NCI-H1930 (cell line): ENCODE measurements at places on chromosomes 1 and 21.
A peak's percentile ranks its signal among the peaks of the same experiment; 100 is the strongest.

DNA sequence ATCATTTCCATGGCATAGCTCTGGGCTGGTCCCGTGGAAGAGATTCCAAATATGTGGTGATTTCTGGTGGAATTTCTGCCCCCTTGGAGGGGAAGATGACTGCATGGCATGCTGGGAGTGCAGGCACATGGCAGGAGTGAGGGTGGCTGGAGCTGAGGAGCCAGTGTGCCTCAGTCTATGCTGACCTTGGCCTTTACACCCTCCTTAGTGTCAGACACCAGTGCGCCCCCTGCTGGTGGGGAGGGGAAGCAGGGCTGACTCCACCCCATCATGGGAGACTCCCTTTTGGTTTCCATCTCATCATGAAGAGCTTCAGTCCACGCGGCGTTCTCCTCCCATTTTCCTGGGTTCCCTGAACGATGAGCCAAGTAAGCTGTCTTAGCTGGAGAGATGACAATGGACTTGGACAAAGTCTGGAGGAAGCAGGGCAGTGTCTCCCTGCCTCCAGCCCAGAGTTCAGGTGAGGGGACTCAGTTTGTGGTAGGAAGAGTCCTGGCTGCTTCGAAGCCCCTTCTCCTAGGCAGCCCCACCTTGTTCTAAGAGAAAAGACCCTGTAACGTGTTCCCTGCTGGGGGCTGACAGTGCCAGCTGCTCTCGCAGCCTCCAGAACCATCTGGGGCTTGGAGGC is 10.3 kb downstream of the ALX3 start:
- DNase-seq = peak; percentile 14

GRCh38 chr21:42586406-42586805 is 67.0 kb upstream of the PDE9A start:
- no peak for DNase-seq

GRCh38 chr21:31351438-31351837 is 7.4 kb upstream of the TIAM1 start:
- no peak for DNase-seq

- no peak for DNase-seq
Observed at GRCh38 chr1:30807318-30808066, 49.9 kb upstream of the LAPTM5 start.

DNA sequence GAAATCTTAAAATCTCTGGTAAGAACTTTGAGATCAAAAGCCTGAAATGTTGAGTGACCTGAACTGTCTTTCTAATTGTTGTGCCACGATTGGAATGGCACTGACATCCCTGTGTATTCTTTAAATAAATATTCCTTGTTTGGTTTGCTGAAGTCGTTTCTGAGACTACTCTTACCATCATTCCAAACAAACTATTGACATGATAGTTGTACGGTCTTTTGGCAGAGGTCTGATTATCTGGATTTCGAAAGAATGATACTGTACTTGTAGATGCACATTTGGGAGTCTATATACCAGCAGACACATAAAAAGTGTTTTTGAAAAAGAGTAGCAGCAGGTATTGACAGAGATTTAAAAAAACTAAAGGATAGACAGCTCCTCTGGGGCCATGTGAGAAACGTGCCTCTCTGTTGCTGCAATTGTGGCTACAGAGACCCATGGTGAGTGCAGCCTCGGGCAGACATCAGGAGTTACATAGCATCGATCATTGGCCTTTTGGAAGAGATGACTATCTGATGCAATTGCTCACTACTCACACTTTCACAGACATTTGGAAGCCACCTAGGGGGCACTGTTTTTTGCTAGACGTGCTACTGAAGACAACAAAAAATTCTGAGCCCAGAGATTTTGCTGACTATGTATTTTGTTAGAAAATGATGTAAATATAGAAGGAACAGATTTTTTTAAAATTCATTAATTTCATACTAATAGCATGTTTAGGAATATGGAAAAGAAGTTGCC is 464.5 kb downstream of the KCNT2 start:
- no peak for DNase-seq

- DNase-seq = no peak
Observed at GRCh38 chr1:28642056-28642846, 616 bp downstream of the TAF12 start.

- no peak for DNase-seq
Observed at GRCh38 chr1:109199710-109200109, 14.0 kb upstream of the SARS1 start.

DNA sequence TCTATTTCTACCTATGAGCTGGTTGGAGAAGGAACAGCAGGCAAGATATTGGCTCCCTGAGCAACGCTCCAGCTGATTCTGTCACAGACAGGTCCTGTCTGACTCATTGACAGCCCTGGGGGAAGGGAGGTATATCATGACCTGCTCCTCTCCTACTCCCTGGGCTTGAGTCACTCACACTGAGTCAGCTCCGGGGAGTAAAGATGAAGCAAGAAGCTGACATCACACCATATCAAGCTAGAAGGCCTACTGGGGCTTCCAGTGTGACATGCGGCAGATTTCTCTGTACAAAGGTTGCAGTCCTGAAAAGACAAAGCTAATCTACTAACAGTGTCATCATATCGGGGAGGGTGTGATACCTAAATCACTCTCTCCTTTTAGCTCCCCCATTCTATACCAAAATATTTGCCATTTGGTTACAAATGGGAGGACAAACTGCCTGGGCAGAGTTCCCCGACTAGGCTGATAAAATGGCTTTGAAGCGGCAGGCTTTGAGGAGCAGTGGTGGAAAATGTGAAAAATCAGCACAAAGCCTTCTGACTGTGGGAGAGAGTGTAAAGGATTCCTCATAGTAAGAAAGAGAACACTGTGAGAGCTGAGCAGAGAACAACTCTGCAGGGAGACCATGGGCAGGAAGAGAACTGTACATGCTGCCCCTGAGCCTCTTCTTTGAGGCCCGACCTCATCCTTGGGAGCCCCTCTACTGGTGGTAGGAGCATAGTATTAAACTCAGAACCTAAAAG is 15.5 kb downstream of the PI4KB start:
- no peak for DNase-seq

DNA sequence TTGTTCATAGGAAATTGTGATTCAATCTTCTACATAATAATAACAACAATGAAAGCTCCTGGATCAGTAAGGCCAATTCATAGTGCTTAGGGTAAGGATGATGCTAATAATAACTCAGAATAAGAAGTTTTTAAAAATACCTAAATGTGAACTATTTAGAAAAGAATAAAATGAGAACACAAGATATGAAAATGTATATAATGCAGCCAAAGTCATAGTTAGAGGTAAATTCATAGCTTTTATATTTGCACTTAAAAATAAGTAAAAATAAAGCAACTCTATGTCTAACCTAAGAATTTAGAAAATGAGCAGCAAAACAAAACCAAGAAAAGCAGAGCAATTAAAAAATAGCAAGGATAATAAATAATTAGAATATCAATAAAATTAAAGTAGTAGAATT is 43.5 kb upstream of the JUN start:
- no peak for DNase-seq

- no peak for DNase-seq
Observed at GRCh38 chr1:228043281-228043848, 36.6 kb downstream of the WNT3A start.

DNA sequence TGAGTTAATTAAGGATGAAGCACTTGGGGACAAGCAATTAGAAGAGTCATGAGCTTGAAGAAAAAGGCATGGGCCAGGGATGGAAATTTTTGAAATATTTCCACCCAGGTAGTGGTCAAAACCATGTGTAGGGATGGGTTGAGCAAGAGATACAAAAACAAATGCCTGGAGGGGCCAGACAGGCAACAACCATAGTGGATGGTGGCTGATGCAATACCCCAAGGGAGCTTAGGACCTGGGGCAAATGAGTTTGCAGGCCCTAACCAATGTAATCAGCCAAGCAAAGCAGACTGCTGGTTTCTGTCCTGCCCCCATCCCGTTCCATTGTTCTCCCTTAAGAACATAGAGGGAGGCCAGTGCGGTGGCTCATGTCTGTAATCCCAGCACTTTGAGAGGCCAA is 119.1 kb upstream of the FGGY start:
- no peak for DNase-seq

- no peak for DNase-seq
Observed at GRCh38 chr1:36802018-36802417, 232.3 kb downstream of the GRIK3 start.

DNA sequence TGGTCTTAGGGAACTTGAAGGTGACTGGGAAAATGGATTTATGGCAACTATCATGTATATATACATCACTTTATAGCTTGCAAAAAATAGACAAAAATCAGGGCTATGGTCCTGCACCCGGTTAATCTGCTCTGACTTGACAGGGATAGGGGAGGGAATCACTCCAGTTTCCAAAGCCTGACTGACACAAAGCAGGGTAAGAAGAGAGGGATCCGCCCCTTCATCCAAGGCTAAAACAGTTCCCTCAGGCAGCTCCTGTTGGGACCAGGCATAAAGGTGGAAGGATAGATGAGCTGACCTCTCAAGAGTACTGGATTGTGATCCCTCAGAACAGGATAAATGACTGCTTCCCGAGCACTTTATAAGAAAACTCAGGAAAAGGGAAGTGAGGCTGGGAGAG is 1.4 kb downstream of the PBXIP1 start:
- DNase-seq = no peak

DNA sequence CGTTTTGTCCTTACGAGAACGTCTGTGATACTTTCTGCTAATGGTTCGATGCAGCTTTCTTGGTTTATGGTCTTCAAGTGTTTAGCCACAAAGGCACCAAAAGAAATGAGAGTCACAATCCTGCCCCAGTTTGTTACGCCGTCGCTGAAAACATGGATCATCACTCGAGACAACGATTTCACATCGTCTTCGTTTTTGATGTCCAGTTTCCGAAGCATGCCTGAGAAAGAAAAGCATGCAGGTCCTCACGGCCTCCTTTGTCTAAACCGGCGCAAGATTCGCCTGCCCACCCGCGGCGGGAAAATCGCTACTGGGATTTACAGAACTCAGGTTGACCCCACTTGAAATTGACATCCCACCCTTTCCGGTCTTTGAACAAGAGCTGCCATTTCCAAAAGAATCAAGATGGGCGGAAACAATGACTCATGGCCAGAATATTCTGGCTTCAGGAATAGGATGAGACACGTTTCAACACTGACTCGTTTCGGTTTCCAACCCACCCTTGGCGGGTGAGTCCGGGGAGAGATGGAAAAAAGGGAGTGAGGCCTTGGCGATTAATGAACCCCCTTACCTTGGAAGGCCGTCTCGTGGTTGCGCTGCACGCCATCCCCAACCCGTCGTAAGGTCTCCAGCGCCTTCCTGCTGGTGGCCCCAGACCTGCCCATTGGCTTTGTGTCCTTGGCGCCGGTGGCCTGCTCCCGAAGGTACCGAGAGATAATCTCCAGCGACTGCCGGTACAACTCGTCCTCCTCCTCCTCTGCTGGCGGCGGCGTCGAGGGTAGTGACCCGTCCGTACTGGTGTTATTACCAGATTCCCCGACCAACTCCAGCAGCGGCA is 919 bp downstream of the MCL1 start:
- DNase-seq = no peak

- DNase-seq = no peak
Observed at GRCh38 chr1:49597436-49597835, 426.3 kb downstream of the AGBL4 start.

GRCh38 chr1:34587761-34588160 is 167.1 kb upstream of the GJB5 start:
- no peak for DNase-seq

- DNase-seq = no peak
Observed at GRCh38 chr21:41289431-41289830, 27.2 kb upstream of the FAM3B start.

GRCh38 chr1:171433451-171433850 is 51.9 kb upstream of the PRRC2C start:
- DNase-seq = no peak

DNA sequence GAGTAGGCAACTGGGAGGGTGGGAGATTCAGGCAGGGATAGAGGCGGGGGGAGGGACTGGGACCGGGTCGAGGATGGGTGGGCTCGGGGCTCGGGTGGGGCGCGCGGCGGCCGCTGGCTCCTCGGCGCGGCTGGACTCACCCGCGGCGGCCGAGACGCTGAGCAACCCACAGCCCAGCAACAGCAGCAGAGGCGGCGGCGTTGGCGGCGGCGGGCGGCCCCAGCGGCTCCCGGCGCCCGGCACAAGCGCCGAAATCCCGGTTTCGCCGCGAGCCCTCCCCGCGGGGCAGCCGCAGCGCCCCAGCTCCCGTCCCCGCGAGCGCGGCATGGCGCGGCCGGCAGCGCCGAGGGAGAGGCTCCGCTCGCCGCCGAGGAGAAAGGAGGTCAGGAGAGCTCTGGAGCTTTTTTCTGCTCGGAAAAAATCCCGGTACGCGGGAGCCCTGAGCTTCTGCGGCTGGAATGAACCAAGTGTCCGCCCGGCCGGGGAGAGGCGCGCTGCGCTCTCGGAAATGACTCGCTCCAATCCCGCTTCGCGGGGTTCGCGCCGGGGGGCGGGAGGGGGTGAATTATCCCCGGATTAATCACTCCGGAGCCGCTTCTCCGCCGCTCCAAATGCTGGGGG is at the start of gene CSMD2:
Gene CSMD2 (minus strand): TSS at position 460 of the 621 bp plus-strand sequence. CDS start 133 bp downstream, at position 327.
- no peak for DNase-seq

DNA sequence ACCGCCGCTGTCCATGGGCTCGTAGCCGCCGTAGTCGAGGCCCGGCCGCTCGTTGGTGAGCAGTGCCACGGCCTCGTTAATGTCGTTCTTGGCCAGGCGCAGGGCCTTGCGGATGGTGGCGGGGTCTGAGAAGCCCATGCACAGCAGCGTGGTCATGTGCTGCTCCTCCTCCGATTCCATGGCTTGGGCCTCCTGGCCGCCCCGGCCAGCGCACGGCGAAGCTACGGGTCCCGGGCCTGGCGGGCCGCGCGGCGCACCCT is 300 bp downstream of the USP24 start:
- no peak for DNase-seq

GRCh38 chr1:54292002-54292911 is 92.3 kb downstream of the MRPL37 start:
- DNase-seq = no peak

- no peak for DNase-seq
Observed at GRCh38 chr1:45035631-45036301, 23.7 kb downstream of the UROD start.

DNA sequence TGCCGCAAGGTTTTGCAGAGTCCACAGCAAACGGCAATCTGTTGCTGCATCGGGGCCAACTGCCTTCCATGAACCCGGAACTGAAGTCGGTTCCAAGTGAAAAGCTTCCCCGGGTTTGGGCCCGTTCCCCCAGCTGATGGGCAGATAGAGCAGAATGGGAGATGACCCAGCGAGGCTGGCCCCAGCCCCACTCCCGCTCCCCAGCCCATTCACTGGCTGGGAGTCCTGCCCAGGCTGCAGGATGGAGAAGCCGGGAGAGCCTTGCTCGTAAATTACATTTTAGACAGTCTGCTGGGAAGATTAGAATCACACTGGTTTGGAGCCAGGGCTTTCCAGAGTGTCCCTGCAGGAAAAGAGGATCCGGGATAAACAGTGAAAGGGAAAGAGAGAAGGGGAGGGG is 31.6 kb upstream of the PAX7 start:
- no peak for DNase-seq

- DNase-seq = no peak
Observed at GRCh38 chr1:34186741-34187494, 10.2 kb downstream of the C1orf94 start.

DNA sequence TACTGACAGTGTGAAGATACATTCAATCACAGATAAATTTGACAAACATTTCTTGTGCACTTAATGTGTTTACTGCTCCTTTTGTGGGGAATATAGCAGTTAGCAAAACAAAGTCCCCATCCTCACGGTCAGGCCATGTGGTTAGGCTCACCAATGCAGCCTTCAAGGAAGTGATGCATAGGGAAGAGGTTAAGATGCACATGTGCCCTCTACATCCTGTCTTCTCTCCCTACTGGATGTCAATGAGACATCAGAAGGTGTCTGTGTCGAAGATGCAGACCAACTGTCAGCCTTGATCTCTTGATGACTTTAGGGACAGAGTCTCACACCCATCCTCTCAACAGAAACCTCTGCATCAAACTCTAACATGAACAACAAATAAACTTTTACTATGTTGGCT is 78.7 kb downstream of the FH start:
- DNase-seq = no peak
